Fibroblast of villous mesenchyme (primary cell): ENCODE measurements at places on chromosomes 1 and 21.

DNA sequence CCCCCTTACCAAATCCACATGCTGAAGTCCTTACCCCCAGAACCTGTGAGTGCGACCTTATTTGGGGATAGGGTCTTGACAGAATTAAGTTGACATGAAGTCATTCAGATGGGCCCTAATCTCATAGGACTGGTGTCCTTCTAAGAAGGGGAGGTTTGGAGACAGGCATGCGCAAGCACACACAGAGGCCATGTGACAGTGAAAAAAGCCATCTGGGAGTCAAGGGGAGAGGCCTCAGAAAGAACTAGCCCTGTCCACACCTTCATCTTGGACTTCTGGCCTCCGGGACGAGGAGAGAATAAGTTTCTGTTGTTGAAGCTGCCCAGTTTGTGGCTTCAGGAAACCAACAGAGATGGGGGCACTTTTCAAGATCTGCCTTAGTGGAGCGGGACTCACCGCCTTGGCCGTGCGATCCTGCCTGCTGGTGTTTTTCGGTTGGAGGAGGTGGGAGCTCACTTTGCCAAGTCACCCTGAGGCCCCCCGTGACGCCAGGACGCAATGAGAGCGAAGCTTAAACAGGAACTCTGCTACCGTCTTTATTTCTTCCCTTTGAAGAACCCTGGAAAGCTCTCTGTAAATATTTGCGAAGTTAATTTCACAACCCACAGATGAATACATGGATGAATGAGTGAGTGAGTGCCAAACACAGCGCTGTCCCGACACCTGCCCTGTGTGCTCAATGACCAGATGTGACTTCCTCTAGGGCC lies 42.5 kb upstream of the C1orf174 start:
- DNase-seq = no peak

DNA sequence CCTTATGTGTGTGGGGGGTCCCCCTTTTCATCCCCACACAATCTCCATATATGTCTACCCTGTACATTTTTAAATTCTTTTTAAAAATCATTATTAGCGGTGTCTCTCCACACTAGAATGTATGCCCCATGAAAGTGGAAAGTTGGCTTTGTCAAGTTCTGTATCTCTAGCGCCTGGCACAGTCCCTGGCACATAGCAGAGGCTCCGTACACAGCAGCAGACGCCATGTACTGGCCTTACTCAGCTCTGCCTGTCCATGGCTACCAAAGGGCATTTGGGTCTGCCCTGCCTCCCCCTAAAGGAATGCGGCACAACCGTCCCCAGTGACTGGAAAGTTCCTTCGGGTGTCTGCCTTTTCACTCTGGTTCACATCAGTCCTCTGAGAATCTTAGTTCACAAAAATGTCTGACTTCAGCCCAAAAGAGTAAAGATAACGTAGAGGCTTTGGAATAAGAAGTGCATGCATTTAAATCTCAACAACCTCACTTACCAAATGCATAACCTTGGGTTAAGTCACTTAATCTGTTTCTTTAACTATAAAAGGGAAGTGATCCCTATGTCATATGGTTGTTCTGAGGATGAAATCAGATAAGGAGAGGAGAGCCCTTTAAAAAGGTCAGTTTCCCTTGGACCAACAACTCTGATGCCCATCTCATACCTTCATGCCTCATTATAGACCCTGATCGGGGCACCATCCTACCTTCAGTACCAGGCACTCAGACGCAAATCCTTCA lies 61.1 kb downstream of the CD46 start:
- DNase-seq = no peak

DNA sequence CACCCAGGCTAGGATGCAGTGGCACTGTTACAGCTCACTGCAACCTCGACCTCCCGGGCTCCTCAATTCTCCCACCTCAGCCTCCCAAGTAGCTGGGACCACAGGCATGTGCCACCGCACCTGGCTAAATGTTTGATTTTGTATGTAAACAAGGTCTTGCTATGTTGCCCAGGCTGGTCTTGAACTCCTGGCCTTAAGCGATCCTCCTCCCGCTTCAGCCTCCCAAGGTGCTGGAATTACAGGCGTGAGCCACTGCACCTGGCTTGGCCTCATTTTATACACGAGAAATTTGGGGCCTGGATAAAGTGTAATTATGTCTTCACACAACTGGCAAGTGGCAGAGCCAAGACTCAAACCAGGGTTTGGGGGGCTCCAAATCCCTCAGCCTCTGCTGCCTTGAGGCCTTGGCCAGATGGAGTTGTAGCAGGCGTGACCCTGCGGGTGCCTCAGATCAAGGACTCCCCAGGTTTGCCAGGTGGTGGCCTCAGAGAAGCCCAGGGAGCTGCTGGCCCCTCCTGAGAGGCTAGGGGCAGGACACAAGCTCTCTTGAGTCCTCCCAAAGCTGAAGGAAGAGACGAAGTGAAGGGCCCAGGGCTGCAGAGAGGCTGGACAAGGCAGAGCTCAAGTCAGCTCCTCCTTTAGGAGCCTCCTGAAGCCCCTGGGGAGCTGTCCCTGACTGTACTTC lies 61.7 kb downstream of the MDM4 start:
- DNase-seq = no peak

GRCh38 chr1:166128195-166128594 lies 38.6 kb downstream of the FAM78B start:
- DNase-seq = no peak

DNA sequence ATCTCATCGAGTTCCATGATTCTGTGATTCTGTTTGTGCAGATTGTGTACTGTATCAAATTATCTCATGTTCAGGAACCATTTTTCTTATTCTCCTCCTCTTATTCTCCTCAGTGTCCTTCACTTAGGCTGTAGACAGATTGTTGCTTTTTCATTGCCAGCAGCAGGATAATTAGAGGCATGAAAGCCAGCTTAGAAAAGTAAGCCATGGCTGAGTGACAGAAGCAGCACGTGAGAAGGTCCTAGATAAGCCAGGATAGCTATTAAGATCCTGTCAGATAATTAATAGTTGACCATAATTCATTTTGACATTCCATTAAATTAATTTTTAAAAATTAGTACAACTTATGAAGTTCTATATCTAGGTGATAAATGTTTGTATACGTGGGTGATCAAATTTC lies 60.8 kb upstream of the PRKACB start:
- DNase-seq = no peak

DNA sequence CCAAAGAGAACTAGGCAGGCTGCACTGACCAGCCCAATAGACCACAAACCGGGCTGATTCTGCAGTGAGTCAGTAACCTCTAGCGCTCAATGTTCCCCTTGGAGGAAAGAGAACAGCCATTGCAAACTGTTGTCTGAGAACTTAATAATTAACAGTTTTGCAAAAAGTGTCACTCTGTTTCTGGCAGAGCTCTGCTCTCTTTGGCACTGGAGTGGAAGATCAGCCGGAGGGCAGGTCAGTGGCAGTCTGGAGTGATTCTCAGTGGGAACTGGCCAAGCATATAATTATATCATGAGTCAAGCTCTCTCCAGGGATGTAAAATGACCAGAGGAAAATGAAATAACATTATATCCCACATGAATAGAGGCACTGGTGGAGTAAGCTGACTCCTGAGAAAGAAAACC lies 238.3 kb downstream of the HLX start:
- DNase-seq = peak; percentile 57

DNA sequence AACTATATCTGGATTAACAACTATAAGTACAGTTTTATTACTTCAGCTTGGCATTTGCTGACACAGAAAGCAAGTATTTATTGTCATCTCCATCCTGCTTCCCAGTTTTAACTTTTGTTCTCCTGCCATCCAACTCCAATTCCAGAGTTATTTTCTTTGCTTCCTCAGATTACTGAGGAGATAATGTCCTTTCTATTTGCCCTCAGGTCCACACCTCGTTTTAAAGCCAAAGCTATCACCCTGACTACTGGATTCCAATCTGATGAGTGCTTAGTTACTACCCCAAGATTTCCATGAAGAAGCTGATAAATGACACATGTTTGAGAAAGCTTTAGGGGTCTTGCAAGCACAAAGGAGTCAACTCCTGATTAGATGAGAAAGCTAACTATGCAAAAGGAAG lies 25.2 kb downstream of the ACKR1 start:
- DNase-seq = no peak

DNA sequence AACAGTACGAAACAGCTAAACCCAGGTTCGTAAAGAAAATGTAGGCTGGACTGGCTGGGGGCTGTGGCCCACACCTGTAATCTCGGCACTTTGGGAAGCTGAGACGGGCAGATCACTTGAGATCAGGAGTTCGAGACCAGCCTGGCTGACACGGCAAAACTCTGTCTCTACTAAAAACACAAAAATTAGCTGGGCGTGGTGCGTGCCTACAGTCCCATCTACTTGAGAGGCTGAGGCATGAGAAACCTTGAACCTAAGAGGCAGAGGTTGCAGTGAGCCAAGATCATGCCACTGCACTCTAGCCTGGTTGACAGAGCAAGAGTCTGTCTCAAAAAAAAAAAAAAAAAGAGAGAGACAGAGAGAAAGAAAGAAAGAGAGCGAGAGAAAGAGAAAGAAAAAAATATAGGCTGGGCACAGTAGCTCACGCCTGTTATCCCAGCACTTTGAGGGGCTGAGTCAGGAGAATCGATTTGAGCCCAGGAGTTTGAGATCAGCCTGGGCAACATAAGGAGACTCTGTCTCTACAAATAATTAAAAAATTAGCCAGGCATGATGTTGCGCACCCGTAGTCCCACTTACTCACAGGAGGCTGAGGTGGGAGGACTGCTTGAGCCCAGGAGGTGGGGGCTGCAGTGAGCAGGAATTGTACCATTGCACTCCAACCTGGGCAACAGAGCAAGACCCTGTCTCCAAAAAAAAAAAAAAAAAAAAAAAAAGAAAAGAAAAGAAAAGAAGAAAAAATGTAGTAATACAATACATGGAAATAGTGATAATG lies 35.7 kb downstream of the CAPZB start:
- no peak for DNase-seq

GRCh38 chr1:95197616-95198252 lies 36.3 kb upstream of the RWDD3 start:
- DNase-seq = peak; percentile 9

DNA sequence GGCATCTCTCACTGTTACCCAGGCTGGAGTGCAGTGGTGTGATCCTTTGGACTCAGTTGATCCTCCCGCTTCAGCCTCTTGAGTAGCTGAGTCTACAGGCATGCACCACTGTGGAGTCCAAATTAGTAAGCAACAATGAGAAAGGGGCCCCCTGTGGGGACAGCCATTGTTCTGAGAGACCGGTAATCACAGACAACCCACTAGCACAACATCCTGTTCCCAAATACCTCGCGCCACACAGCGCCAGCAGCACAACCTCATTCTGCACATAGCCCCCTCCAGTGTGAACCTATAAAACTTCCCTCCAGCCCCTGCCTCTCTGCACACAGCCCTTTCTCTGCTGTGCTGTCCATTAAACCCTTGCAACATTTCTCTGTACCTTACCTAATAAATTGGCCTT lies 226.4 kb downstream of the DYRK1A start:
- no peak for DNase-seq

GRCh38 chr1:176199707-176200106 lies 7.4 kb downstream of the COP1 start:
- no peak for DNase-seq

DNA sequence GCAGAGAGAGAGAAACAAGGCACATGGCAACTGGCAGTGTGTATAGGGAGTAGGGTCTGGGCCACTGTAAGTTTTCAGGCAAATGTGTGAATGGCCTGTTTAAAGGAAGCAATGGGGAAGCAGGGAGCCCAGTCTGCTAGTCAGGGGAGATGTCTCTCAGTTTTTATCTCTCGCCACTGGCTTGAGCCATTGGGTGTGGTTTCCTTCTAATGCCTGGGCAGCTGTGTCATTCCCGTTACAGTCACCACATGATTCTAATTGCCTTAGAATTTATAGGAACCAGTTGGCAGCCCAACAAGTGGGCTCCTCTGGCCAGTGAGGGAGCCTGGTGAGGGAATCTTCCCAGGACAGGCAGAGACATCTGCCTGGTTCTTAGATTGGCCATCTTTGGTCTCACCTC lies 182.4 kb downstream of the DISC1 start:
- peak; percentile 71 for DNase-seq

GRCh38 chr1:160836981-160837557 lies 25.6 kb downstream of the CD244 start:
- no peak for DNase-seq

DNA sequence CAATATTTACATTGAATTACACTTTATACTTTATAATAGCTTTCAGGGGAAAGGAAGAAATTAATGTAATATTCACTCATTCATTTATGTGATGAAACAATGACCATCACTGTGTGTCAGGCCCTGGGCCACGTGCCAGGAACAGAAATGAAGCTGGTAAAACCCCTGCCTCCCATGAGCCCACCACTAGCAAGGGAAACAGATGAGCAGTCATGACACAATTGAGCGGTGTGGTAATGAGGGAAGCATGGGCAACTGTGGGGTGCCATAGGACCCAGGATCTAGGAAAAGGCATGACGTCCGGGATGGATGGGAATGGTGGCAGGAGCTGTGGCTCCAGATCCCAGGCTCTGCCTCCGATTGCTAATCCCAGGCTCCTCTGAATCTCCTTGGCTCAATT lies 17.0 kb upstream of the SLC5A9 start:
- DNase-seq = no peak

DNA sequence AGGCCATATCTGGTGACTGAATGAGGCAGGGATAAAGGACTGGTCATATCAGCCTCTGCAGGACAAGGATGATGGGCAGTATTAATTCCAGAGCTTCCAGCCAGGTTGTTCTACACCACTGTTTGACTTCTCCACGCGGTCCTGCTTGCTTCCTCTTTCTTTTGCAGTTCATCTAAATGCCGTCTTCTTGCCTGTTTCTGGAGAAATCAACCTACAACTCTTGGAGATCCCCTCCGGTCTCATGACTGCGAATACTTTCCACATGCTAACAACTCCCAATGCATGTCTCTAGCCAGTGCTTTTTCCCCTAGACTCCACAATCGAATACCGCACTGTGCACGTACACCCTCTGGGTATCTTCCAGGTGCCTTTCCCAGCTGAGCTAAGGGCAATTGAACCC lies 14.1 kb upstream of the TIAM1 start:
- DNase-seq = no peak

DNA sequence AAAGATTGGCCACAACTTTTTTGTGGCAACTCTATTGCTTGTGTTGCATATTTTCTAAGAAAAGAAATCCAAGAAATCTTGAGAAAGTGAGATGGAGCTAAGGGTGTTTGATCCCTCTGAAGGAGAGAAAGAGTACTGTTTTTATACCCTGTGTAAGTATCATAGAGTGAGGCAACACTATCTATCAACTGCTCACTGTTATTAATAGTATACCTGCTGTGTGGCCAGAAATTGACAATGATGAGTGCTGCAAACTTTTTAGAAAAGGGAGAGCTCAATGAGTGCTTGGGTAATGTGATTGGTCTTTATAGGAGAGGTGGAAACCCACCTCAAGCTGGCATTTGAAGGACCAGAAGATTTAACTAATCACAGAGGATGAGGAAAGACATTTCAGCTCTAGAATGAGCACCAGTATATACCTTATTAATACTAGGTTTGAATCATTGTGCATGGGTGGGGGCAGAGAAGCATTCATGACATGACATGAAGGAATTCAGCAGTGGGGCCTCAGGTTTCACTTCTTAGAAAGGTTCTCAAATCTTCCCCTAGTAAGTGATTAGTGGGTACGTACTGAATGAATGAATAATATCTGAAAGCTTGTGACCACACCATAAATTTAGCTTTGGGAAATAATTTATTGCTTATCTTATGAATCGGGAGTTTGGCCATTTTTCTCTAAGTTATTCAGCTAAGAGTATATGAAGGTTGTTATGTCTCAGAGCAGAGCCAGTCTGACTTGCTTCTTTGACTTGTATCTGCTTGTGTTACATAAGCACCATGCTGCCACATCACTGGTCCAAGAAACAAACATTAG lies 169.2 kb upstream of the SGIP1 start:
- DNase-seq = no peak

- DNase-seq = peak; percentile 49
These were observed 64.7 kb downstream of the SLC35A3 start for GRCh38 chr1:100034470-100034869.

GRCh38 chr1:167509587-167509986 lies 8.7 kb downstream of the CD247 start:
- DNase-seq = no peak
